ENCODE measurements at places on chromosomes 7 and 10. TPM values are rescaled to one million over a fixed set of nuclear protein-coding genes. Genes with fewer than 3 reads are reported as not detected.

GRCh38 chr7:128145191-128145590 lies 95.9 kb upstream of the LEP start:
- no peak for ATAC-seq

- ATAC-seq = no peak
These were observed 14.6 kb downstream of the SFRP4 start for GRCh38 chr7:37901890-37902524.

DNA sequence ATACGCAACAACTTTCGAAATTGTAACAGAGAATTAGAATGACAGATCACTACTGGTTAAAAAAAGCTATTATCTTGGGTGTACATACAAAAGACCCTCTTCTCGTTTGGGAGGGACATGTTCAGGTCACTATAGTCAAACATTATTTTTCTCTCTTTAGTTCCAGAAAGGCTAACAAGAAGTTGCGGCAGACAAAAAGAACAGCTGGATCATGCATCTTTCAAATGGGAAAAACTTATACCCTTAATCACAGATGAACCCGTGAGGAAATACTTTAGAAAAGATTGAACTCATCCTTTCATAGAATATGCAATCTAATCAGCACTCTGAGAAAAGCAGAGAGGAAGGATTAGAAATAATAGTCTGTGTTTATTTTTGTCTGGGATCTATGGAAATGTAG lies 72.5 kb downstream of the EVX1 start:
- ATAC-seq = no peak

DNA sequence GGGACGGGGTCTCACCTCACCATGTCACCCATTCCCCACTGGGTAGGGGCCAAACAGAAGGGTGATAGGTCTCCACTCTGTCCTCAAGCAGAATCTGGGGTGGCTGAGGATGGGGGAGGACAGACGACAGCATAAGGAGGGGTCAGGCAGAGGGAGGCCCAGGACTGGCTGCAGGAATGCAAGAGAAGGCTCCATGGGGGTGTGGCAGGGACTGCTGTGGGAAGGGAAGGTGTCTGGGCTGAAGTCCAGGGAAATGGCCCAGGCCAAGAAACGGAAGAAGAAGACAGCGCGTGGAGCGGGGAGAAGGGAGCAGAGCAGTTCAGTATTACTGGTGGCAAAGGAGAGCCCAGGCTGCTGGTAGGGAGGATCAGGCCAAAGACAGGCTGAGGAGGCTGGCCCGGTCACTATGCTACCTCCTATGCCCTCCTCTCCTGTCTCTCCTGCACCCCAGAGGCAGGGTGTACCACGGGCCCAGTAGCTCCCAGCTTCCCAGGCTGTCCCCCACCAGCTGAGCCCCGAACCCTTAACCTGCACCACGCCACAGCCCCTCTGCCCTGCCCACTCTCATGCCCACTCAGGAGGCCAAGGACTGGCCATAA lies 60.9 kb downstream of the GRB10 start:
- ATAC-seq = no peak

DNA sequence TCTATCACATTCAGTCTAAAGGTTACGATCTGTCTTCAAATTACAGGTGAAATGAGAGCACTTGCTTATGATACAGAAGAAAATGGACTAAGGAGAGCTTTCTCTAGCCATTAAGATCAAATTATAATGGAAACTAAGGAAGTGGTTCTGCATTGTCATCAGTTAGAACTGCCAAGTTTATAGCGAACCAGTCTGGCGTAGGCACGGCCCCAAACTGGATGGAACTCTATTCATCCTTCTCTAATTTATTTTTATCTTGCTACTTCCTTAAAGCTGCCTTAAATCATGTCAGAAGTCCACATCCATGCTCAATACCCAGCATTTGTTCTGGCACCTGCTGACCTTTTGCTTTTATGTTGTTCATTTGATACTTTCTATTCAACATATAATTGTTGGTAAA lies 63.7 kb upstream of the APBB1IP start:
- no peak for ATAC-seq

DNA sequence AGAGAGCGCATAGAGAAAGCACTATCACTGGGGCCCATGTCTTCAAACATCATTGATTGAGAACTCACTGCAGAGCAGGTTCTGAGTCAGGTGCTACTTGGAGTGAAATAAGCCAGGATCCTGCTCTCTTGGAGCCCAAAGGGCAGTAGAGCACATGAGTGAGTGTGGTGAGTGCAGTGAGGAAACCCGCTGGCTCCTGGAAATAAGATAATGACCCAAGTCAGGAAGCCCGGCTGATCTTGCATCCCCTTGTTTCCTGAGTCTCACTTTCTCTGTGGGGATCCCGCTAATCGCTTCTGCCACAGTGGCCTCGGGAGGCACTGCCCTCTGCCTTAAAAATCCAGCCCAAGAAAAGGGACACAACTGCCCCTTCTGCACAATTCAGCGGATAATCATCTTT lies 7.1 kb upstream of the FAM107B start:
- ATAC-seq = no peak

- no peak for ATAC-seq
These were observed 3.5 kb downstream of the STK17A start for GRCh38 chr7:43586251-43586900.

- ATAC-seq = no peak
These were observed 343.1 kb downstream of the HPSE2 start for GRCh38 chr10:98892523-98892922.

DNA sequence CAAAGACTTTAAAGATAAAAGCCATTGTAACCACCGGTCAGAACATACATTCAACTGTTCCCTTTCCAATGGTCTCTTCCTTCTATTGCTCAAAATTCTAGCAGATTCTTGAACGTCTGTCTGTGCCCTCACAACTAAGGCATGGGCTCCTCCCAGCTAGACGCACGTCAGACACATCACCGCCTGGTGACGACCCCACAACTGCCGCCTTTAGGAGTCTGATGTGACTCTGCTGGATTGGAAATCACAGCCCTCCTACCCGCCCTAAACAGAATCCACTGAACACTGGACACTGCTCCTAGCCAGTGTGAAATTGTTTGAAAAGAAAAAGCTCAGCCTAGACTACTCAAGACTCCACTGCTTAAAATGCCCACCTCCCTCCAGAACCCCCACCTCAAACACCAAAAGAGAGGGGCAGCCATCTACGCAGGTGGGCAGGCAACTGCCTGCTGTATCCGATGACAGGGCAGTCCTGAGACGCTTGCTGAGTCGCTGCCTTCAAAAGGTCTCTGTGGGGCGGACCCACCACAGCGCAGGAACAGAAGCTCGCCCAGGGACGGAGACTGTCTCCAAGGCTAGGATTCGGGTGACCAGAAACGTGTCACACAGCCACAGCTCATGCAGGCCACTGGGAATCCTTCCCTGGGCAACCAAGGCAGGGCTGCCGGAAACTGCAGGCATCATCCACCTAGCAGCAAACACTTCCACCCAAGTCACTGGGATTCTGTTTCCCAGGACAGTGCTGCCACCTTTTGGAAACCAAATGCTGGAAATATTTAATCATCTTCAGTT lies 34.7 kb downstream of the GSDME start:
- no peak for ATAC-seq

GRCh38 chr7:100170101-100170897 lies 1.9 kb upstream of the GAL3ST4 start:
- ATAC-seq = no peak

DNA sequence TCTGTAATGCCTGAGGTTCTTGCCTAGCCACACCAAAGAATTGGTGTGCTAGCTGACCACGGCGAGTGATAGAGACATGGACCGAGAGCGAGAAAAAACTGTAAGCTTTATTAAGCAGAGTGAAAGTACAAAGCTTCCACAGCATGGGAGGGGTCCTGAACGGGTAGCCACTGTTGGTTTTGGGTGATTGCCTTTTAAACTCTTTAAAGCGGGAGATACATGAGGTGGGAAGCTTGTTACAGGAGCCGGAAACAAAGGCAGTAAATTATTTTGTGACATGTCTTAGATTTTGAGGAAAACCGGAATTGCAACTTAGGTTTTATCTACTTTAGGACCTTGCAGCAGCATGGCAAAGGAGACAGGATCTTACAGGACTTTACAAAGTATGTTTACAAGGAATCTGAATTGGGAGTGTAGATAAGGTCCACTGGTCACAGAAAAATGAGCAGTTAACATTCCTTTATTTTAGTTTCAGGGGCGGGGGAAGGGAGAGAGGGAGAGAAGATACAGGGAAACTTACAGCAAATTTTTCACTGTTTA lies 252.7 kb upstream of the MBL2 start:
- no peak for ATAC-seq

DNA sequence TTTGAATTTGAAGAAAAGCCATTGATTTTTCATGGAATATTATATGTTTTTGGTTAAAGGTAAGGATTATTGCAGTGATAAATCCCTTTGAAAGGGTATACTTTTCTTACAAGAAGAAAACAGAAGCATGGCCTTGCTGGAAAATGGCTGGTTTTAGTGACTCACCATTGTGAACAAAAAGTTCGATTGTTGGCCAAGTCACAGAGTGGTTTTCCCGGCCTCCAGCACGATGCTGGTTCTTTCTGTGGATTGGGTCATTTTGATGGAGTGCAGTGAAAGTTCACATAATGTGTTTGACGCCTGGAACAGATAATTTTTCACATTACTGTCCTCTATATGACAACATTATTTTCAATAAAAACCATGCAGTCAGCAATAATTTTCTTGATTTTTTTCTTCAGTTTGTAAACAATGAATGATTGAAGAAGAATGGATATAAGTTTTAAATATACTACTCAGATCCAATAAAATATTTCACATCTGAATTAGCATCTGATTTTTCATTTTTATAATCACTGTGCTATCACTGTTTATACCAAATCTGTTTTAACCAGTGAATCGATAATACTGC lies 60.9 kb downstream of the RBM20 start:
- no peak for ATAC-seq

The SLF2 gene
- 11.5 TPM for total RNA-seq

The SAP25 gene
- total RNA-seq = 0.32 TPM

The SLC29A4 gene
- 0.48 TPM for total RNA-seq

The EEPD1 gene
- 2.9 TPM for total RNA-seq

The ASZ1 gene
- total RNA-seq = not detected

The FMC1 gene
- total RNA-seq = 9.6 TPM
